Stimulated activated CD4-positive, alpha-beta T cell treated with anti-CD3 and anti-CD28 coated beads, Interleukin-1b, Interleukin-23, amount 100 ng/mL, for 1 hour (primary cell): ENCODE measurements at places on chromosomes 3 and 15.

- DNase-seq: no peak
Observed at GRCh38 chr3:187085021-187085666, 54.2 kb downstream of the RPL39L start.

DNA sequence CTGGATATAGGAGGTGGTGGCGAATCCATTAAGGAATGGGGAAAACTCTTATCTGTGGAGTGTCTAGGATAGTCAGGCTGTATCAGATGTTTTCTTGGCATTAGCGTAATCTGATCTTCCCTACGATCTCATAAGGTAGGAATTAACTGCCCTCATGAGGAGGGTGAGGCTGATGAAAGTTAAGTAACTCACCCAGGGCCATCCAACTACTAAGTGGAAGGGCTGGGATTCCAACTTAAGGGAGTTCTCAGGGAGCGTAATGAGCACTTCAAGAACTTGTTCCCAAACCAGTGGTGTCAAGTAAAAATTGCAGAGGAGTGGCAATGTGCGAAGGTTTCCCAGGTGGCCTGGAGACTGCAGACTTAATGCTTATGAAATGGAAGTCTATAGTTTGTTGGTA lies 55.9 kb upstream of the OSBPL11 start:
- DNase-seq: no peak

GRCh38 chr3:31399271-31399670 lies 133.5 kb upstream of the STT3B start:
- no peak for DNase-seq

GRCh38 chr3:47117807-47118364 lies 46.0 kb downstream of the SETD2 start:
- DNase-seq: no peak

DNA sequence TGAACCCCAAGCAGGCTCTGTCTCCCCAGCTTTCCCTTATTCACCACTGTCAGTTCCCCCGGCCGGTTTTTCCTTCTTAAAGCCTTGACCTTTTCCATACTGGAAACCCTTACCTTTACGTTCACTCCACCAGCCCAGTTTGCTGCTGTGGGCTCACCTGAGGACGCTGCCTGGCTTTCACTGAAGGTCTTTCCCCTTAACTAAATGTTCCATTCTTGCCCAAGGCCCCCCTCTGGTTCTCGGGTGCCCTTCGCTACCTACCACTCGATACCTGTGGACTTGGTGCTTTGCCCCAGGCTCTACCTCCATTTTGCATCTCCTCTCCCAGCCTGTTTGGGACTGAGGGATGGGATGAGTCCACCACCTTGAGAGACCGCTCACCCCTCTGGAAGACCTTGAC lies 851 bp downstream of the AP2M1 start:
- DNase-seq: no peak

- DNase-seq: no peak
Observed at GRCh38 chr3:50165910-50166538, 10.9 kb downstream of the SEMA3F start.

GRCh38 chr3:194140520-194141414 lies 4.8 kb downstream of the HES1 start:
- no peak for DNase-seq

GRCh38 chr3:12734960-12735359 lies 24.1 kb downstream of the TMEM40 start:
- no peak for DNase-seq

GRCh38 chr3:147427746-147428145 lies 18.6 kb downstream of the ZIC1 start:
- no peak for DNase-seq

DNA sequence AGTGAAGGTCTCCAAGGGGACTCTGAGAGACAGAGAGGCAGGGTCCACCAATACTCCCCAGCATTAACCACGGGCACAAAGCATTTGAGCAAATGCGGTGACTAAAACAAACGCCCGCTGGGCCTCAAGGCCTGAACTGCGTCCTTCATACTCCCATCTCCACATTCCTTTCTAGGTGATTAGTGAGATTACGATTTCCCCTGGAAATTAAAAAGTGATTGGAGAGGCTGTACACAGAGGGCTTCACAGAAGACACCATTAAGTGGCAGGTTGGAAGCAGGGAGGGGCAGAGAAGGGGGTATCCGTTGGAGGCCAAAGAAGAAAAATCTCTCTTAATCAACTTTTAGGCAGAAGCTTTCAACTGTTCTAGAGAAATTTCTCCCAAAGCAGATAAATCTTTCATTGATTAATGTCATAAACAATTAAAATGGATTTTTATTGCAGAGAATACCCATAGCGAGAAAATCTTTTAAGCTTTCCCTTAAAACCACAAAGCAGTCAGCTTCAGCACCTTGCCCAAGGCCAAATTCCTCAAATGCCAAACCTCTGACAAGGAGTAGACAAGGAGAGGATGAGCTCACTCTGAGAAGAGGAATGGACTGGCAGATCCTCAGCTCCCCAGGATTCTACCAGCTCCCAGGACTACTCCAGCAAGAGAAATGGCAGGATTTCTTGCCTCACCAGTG lies 38.2 kb downstream of the MB21D2 start:
- DNase-seq: no peak
